Activated CD4-positive, alpha-beta T cell treated with anti-CD3 and anti-CD28 coated beads for 4 hours (primary cell): ENCODE measurements at places on chromosomes 4 and X.

GRCh38 chr4:94889946-94890345 is 132.2 kb downstream of the BMPR1B start:
- no peak for DNase-seq

DNA sequence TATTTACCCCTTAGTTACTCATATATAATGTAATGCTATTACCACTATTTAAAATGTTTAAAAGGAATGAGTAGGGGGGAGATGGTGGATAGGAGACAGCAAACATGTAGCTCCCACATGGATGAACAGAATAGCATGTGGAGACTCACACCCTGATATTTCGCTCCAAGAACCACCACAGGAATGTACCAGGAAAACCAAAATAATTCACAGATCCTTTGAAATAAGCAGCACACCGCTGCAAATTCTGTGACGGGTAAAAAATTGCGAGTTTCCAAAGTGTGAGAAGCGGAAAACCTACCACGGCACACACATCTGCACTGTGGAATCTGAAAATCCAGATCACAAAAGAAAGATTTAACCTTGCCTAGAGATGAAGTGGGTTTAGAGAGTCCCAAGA is 428.2 kb downstream of the TLL1 start:
- no peak for DNase-seq

GRCh38 chrX:76428243-76429130 is 977 bp downstream of the MAGEE1 start:
- DNase-seq: peak; percentile 59

- no peak for DNase-seq
These were observed 3.1 kb downstream of the FGFRL1 start for GRCh38 chr4:1014291-1015167.

DNA sequence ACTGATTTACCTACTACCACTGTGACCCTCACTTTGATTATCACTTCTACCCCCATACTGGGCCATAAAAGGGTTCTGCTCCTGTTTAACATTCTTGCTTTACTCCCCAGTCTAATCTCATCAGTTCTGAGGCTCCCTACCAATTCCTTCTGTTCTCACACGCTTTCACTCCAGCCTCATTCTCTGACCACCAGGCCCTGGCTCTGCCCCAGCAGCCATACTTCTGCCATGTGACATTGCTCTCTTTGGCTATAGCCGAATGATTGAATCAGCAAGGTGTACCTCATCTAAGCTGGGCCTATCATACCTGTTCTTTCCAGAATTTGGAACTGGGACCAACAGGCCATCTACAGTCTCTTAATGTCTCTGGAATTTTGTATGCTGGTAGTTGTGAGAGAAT is 14.4 kb upstream of the ELF2 start:
- DNase-seq: no peak

GRCh38 chrX:136574548-136574947 is 42.5 kb downstream of the VGLL1 start:
- DNase-seq: no peak

GRCh38 chr4:121951521-121952110 is at the start of gene TRPC3:
Gene TRPC3, minus strand, starts transcription at chr4:121952060. Its CDS starts 380 bp downstream, at chr4:121951680.
- peak; percentile 29 for DNase-seq

DNA sequence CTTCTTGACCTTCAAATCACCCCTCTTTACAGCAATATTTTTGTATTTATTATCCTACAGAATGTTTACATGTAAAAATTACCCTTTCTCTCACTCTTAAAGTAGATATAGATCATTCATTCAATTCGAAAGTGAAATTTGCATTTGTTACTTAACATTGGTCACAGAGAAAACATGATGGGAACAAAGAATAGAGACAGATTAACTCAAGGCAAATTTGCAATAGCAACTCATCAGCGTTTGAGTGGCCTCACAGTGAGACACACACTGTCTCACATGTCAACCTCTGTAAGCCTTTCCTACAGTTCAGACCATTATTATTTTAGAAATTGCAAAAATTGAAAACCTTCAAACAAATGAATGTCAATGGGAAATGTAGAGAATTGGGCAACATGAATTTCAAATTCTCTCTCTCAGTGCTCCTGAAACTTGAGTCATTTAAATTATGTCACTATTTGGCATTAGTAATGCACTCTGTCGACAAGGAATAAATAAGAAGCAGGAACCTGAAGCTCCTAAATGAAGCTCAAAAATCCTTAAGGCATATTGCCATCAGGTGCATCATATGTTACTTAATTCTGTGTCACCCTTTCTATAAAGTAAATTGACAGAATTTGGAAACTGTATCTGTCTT is 148.3 kb upstream of the ANXA10 start:
- no peak for DNase-seq

GRCh38 chr4:47427935-47428334 is 35.6 kb downstream of the COMMD8 start:
- no peak for DNase-seq

GRCh38 chr4:7654550-7655445 is 220.1 kb upstream of the PSAPL1 start:
- DNase-seq: no peak

DNA sequence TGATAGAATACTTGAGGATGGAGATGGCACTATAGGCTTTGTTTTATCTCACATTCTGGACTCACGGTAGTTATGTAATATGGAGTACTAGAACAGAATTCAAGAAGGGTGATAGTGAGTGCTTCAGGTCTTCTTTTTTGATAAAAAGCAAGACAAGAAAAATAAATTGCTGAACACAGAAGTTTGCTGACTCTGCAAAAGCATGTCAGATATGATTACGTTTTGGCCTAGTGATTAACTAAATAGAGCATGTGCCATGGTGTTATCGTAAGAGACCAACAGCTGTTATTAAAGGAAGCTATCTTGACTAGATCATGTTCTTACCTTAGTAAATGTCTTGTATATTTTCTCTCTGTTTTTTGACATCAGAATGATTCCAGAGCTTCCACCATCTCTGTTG is 436.9 kb upstream of the LCORL start:
- DNase-seq: no peak

DNA sequence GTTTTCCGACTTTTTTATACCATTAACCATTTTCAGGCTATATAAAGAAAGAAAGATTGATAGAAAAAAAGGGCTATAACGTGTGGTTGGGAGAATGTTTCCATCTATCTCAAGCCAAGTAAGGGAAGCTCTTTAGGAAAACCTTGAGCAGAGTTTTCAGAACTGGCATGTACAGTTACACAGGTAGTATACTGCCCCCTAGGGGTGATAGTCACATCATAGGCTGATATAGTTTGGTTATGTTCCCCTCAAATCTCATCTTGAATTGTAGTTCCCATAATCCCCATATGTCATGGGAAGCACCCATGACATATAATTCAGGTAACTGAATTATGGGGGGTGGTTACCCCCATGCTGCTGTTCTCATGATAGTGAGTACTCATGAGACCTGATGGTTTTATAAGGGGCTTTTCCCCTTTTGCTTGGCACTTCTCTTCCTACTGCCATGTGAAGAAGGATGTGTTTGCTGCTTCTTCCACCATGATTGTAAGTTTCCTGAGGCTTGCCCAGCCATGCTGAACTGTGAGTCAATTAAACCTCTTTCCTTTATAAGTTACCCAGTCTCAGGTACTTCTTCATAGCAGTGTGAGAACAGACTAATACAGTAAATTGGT is 186.8 kb downstream of the TMA16 start:
- peak; percentile 19 for DNase-seq

DNA sequence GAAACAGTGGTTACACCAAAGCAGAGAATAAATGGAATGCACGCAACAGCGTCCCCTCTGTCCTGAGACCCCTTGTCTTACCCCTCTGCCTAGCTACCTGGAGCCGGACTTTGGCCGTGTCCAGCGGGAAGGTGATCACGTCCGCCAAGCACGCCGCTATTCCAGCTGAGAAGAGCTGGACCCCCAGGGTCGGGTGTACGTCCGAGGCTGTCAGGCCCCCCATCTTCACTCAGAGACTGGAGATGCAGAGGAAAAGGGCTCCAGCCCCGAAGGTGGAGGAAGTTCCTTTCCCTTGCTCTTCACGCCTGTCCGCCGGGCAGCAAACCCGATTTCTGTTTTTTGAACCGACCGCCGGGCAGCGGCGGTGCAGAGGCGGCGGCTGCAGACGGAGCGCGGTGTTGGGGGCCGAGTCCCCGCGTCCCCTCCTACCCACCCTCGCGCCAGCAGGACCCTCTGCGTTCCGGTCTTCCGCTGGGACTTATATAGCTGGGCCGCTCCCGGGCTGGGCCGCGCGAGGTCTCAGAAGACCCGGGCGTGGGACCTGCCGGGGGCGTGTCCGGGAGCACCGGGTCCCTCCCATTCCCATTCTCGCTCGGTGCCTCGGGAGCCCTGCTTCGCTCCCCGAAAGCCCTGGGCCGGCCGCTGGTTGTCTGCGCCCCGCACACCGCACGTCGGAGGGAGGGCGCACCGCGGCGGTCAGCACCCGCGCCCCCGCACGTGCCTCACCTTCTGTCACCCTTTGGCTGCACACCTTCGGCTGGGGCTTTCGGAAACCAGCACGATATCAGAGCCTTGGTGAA is at the start of gene UCP1:
Gene UCP1, minus strand, starts transcription at position 455 of the 800 bp plus-strand sequence. Its CDS starts 232 bp downstream, at position 223.
- DNase-seq: no peak

- DNase-seq: no peak
These were observed 22.3 kb downstream of the QRFPR start for GRCh38 chr4:121358473-121358872.

GRCh38 chr4:53620956-53621355 is 29.7 kb upstream of the LNX1 start:
- DNase-seq: no peak

DNA sequence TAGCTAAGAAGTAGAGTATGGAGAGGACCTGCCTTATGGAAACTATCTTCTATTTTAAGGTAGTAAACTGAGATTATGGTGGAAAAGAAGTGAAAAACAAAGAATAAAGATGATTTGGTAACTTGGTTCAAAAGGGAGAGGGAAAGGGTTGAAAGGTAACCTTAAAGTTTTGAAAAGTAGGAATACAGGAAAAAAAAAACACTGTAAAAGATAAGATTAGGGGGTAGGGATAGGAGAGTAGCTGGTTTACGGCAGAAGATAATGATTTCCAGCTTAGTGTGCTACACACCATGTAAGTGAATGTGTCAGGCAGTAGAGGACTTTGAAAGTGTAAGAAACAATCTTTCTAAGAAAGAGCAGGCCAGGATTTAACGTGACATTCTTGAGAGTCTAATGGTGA is 35.3 kb downstream of the FAM13A start:
- DNase-seq: no peak

GRCh38 chr4:184100297-184100885 is 117.3 kb downstream of the ENPP6 start:
- peak; percentile 31 for DNase-seq

GRCh38 chrX:79156818-79157217 is 12.3 kb downstream of the GPR174 start:
- DNase-seq: no peak

DNA sequence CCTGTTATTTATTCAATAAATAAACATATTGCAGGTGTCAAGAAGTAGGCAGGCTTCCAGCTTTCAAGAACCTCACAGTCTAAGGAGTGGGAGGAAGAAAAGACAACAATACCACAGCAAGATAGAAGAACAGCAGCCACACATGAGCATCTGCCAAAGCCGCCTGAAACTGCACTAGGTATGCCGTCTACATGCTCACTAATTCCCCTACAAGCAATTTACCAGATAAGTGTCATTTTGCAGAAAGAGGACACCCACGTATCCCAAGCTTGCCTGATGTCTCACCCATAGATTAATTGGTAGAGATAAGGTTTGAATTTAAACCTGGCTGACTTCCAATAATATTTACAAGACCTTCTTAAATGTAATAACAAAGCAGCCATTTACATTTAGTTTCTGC is 439.4 kb upstream of the CPEB2 start:
- DNase-seq: no peak

DNA sequence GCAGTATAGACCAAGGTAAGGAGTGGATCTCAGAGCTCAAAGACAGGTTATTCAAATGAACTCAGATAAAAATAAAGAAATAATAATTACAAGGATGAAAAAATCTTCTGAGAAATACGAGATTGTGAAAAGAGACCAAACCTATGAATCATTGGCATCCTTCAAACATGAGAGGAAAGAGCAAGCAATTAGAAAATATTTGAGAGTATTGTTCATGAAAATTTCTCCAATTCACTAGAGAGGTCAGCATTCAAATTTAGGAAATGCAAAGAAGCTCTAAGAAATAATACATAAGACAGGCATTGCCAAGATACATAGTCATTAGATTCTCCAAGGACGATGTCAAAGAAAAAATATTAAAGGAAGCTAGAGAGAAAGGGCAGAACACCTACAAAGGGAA is 93.5 kb upstream of the GALNTL6 start:
- no peak for DNase-seq

DNA sequence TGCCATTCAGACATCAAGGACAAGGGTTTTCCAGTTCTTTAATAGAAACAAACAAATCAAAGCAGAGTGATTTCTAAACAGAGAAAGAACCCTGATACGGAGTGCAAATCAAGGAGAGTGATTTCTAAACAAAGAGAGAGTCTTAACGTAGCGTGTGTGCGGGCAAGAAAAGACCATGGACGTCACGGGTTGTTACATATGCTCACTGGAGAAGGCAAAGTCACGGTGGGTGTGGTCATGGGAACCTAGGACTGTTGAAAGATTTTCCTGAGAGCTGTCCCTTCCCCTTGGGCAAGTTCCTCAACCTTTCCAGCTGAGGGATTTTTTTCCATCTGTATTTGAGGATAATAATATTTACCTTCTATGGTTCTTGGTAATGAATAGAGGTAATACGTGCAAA is 95.0 kb upstream of the SLC34A2 start:
- no peak for DNase-seq

DNA sequence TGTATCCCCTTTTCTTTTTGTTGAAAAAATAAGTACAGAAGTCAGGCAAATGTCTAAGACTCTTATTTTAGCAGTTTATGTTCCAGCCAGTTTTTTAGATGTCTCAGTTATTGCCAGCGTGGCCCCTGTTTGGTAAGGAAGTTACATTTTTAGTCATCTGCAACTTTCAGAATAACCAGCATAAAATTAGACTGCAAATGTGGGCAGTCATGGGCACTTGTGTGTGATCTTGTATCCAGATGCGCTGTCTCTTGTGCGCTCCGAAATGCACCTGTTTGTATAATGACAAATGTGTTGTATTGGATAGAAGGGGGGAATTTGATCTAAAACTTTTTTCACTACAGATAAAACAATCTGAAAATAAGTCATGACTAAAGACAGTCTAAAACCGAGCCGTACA is 44.3 kb upstream of the CLCN4 start:
- DNase-seq: no peak

DNA sequence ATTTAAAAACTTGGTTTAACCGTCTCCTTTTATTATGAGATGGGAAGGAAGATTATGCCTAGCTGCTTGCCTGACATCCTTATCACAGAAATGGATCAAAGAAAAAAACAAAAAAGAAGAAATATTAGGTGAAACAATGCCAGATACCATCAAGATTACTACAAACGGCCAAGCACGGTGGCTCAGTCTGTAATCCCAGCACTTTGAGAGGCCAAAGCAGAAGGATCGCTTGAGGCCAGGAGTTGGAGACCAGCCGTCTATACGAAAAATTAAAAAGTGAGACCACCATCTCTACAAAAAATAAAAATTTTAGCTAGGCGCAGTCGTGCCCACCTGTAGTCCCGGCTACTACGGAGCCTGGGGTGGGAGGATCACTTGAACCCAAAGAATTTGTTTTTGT is 2.3 kb downstream of the FRYL start:
- no peak for DNase-seq

DNA sequence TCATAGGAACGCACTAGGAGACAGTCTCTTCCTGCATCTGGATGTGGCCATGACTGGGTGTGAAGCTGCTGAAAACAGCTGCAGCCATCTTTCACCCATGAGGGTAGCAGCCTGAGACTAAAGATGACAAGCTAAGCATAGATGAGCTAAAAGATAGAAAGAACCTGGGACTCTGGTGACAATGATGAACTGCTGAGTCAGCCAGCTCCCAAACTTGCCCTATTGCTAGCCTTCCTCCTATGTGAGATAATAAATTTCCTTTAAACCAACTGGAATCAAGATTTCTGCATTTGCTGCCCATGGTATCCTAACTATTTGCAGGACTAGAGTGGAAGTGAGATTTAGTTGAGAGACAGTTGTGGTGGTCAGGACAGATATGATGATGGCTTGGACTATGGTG is 21.0 kb upstream of the PI4K2B start:
- DNase-seq: no peak
